ENCODE measurements at places on chromosomes 11 and 22.
A peak's percentile ranks its signal among the peaks of the same experiment; 100 is the strongest.

DNA sequence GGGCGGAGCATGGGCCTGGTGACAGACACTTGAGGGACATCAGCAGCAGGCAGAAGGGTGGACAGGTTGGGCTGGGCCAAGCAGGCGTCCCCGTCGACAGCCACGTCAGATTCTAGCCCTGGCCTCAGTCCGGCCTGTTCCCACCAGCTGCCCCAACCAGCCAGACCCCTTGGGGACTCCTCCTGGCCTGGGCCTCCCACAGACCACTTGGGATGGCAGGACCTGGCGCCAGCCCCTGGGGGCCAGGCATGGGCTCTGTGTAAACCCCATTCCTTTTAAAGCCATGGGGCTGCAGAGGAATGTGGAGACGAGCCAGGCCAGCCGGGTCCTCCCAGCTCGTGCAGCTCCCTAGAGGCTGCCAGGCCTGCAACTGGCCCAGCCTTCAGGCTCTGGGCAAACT, 4.7 kb upstream of the SUSD2 start:
- DNase-seq: no peak

GRCh38 chr22:47166446-47167016, 404.1 kb downstream of the TBC1D22A start:
- no peak for DNase-seq

DNA sequence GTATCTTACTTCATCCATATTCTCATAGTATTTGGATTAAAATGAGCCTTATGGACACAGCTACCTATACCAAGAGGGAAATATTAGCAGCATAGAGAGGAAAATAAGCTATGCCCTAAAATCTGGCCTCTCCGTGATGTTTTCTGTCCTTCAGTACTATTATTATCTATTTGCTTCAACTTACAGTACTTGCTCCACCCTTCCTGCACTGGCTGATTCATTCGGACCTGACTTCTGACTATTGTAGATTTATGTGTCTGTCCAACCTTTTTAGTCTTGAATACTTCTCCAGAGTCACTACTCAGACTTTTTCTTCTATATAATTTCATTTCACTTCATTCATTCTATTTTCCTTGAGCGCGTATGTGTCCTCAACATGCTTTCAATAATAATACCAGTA, 45.1 kb upstream of the SESN3 start:
- no peak for DNase-seq

DNA sequence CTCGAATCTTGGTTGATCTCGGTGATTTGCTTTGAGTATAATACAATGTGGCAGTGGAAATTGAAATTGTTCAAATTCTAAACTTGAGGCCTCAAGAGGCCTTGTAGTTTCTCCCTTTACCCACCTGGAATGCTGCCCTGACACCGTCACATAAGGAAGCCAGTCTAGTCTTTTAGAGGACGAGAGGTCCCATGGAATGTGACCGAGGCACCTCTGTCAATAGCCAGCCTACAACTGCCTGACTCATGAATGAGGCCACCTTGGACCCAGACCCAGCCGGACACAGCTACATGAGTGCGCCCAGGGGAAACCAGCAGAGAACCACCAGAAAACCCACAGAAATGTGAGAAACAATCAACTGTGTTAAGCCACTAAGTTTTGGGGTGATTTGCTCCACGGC, 52.5 kb downstream of the RPL27A start:
- DNase-seq: no peak

DNA sequence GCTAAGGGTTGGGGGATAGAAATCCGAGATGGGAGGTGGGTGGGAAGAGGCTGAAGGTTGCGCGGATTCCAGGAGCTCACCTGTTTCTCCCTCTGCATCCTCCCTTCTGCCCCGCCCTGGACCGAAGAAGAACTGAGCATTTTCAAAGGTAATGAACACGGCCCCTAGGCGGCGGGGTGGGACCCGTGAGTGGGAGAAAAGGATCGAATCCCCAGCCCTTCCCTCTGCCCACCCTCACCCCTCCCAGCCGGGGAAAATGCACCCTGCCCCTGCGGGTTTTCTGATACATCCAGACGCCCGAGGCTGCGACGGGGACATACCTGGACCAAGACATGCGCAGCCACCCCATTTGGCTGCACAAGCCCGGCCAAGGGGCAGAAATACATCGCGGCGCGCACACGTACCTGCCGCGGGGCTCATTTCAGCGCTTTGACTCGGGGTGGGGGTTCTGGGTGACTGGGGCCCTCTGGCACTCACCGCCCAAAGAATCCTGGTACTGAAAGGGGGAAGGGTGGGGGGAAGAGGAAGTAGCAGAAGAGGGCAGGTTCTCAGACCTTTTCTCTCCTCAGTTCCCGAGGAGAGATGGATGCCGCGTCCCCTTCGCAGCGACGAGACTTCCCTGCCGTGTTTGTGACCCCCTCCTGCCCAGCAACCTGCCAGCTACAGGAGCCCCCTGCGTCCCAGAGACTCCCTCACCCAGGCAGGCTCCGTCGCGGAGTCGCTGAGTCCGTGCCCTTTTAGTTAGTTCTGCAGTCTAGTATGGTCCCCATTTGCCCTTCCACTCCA, 6.0 kb downstream of the VSIG2 start:
- no peak for DNase-seq

DNA sequence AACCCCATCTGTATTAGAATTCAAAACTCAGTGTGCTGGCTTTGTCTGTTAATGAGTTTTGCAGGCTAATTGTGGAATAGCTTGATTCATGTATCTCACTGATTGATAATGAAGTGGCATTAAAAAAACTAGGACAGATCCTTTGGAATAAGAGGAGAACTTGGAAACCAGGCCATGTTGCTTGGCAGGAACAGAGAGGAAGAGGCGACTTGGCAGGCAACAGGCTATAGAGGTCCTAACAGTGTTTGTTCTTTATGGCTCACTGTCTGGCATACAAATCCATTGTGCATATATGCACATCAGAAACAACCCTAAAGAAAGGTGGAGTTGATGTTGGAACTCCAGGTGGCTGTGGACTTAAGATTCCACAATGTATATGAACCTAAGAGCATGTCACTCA, 17.4 kb upstream of the OR9I1 start:
- no peak for DNase-seq

DNA sequence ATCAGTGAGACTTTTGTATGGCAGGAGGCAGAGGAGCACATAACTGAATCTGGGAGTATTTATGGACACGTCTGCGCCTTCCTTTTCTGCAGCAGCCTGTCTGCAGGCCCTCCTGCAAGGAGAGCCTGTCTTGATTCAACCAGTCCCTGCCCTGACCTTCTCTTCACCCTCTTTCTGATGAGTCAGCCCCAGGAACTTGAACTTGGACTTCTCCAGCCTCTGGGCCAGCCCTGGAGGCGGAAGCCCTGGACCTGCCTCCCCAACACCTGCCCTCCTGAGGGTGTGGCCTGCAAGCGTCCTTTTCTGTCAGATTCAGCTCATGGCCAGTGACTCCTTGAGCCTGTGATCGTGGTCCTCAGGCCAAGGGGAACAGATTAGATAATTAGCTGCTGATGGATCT, 20.0 kb downstream of the DAGLA start:
- DNase-seq: peak; percentile 53

DNA sequence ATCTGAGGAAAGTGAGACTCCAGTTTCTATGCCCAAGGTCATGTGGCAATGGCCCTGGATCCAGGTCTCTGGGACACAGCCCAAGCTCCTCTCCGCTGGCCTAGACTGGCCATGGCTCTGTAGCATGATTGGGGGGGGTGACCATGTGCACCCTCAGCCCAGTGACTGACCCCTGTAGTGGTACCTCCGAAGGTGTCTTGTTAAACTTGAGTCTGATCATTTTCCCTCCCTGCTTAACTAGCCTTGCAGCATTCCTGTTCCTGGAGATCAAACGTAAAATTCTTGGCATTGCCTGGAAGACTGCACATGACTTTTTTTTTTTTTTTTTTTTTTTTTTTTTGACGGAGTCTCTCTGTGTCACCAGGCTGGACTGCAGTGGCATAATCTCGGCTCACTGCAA, 1116.0 kb downstream of the TBC1D22A start:
- DNase-seq: no peak

- DNase-seq: no peak
Observed at GRCh38 chr11:133360860-133361688, 171.2 kb downstream of the OPCML start.

DNA sequence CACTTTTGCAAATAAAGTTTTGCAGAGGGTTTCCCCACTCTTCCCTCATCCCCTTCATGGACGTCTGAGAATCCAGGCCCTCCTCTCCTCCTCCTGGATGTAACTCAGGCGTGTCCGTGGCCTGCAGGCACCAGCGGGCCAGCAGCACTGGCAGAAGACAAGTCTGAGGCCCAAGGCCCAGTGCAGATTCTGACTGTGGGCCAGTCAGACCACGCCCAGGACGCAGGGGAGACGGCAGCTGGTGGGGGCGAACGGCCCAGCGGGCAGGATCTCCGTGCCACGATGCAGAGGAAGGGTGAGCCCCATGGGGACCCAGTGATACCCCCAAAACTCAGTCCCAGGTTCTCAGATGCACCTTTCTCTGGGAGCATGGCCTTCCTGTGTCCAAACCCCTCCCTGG, 14.4 kb downstream of the TUB start:
- no peak for DNase-seq

GRCh38 chr11:57477507-57478189, 17.3 kb downstream of the RTN4RL2 start:
- no peak for DNase-seq

DNA sequence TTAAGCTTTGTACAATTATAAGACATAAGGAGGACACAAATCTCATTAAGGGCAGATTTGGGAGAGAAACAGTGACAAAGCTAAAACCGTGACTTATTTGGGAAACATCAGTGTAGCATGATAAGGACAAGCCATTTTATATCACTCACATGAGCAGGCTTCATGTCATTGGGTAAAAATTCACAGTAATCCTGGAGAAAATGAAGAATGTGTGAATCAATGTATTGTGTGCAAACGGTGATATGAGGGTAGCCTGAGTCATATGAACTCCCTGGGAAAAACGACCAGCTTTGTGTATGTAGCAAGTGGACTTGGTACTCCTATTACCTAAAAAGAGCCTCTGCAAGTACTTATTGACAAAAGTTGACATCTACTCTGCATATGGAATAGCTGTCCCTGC, 6.0 kb upstream of the TRIM34 start:
- peak; percentile 78 for DNase-seq

DNA sequence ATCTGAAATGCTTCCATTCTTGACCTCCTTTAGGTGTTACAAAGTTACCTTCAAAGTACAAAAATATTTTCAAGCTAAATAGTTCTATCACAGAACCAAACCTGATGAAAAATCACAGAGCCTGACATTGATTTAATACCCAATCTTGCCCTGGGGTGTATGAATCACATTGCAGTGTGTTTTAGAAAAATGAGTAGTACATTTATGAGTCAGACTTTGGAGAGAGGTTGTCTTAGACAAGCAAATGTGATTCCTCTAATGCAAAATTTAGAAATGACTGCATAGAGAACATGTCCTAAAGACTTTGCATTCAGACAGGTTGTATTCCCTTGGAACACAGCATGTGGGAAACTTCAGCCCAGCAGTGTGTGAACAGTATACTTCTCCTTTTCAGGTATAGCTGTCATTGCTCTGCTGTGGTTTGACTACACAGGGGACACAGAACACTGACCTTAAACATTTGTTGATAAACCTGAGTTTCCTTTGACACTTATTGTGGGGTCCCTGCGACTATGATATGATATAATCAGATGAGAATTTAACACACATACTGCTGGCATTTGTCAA, 972.1 kb downstream of the JRKL start:
- DNase-seq: peak; percentile 78

- DNase-seq: no peak
Observed at GRCh38 chr11:117767071-117767470, 29.9 kb downstream of the DSCAML1 start.

- DNase-seq: no peak
Observed at GRCh38 chr22:40953471-40953870, 2.3 kb downstream of the RBX1 start.

DNA sequence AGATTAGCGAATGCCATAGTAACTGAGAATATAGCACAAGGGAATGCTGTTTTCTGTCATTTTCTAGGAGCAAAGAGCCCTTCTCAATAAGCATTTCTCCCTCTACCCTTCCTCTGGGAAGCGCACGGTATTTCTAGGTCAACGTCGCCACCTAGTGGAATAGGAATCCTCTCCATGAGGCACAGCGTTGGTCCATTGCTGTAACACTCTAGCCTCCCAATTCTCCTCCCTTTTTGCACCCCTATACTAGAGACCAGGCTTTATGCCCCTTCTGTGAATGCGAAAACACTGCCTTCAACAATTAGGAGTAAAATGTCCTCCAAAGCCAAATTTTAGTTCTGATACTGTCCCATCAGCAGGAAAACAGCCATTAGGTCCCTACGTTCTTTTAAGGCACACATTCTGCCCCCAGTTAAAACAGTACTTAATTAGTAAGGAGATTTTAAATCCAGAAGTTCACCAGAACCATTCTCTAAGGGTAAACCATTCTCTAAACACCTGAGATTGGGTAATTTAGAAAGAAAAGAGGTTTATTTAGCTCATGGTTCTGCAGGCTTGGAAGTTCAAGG, 12.8 kb upstream of the HYLS1 start:
- DNase-seq: no peak

All from foreskin keratinocyte (primary cell).